ENCODE measurements at places on chromosomes 7 and 10. TPM values are rescaled to one million over a fixed set of nuclear protein-coding genes. Genes with fewer than 3 reads are reported as not detected.
A peak's percentile ranks its signal among the peaks of the same experiment; 100 is the strongest.

GRCh38 chr10:30763918-30764317 lies 134.4 kb upstream of the LYZL2 start:
- DNase-seq = peak; percentile 85

- no peak for DNase-seq
These were observed 27.7 kb downstream of the CUL1 start for GRCh38 chr7:148726385-148726784.

PLCE1 gene
- 2.5 TPM for total RNA-seq

NACAD gene
- total RNA-seq = 10.4 TPM

DNA sequence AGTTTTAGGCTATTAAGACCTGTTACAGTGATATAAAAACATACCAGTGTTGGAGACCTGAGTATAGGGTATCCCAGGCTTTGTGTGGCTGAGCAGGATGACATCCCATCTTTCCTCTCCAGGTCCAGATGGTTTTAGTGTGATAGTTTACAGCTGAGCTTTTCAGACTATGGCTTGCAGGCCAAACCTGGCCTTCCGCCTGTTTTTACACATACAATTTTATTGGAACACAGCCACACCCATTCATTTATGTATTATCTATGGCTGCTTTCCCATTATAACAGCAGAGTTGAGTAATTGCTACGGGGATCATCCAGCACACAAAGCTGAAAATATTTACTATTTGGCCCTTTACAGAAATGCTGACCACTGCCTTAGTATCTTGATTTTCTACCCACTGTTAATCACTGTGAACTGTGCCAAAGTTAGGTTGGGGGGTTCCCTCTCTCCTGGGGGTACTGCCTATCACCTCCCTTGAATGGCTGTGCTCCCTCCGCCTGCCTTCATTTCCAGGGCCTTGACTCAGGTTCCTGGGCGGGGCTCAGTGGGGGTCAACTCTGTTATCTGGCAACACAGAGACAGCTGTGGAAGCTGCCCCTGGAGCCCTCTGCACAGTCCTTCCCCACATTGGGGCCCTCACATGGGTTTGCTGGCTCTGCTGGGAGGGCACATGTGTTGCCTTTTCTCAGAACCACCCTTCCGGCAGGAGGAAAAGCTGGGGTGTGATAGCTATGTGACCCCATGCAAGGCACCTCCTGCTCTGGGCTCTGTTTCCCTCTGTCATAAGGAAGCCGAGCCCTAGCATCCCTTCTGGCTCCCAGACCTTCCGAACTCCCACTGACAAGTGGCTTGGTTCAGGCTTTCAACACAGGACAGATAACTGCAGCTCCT lies 40.3 kb upstream of the SH2D4B start:
- DNase-seq = peak; percentile 90

GRCh38 chr7:18941207-18941606 lies 176.2 kb downstream of the TWIST1 start:
- no peak for DNase-seq

GRID2IP gene
- not detected for total RNA-seq

TAC1 gene
- total RNA-seq = 0.19 TPM

- DNase-seq = peak; percentile 67
These were observed 430.8 kb downstream of the DNAJB6 start for GRCh38 chr7:157767506-157768197.

DNA sequence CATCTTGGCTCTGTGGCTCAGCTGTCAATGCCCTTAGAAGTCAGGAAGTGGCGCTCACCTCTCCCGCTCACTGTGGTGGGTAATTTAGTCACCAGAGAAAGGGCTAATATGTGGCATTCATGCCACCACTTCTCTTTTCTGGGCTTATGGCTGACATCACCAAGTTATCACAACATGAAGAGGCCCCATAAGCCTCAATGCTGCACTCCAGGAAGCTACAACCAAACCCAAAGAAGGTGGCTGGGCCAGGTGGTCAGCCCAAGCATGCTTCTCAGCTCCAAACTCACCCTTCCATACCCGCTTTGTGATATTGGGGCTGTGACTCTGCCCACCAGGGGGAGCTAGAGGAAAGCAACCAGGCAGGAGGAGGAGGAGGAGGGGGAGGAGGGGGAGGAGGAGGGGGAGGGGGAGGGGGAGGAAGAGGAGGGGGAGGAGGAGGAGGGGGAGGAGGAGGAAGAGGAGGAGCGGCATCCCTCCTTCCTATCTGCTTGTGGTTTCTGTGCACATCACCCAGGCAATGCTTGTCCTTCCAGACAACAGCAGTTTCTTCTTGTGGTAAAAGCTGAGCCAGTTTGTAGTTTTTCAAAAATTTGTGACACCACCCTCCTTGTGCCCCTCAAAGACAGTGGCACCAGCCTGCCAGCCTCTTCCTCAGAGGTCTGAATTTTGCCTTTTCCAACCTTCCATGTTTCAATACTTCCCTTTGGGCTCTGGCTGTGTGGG lies 42.1 kb downstream of the CYP26A1 start:
- DNase-seq = peak; percentile 88

- DNase-seq = no peak
These were observed 97.9 kb downstream of the ANKIB1 start for GRCh38 chr7:92343714-92344113.

PRLHR gene
- total RNA-seq = not detected

OR2A5 gene
- not detected for total RNA-seq

COL28A1 gene
- 1.0 TPM for total RNA-seq

- DNase-seq = no peak
These were observed 35.0 kb upstream of the ACSL5 start for GRCh38 chr10:112338957-112339356.

GBX1 gene
- not detected for total RNA-seq

DNA sequence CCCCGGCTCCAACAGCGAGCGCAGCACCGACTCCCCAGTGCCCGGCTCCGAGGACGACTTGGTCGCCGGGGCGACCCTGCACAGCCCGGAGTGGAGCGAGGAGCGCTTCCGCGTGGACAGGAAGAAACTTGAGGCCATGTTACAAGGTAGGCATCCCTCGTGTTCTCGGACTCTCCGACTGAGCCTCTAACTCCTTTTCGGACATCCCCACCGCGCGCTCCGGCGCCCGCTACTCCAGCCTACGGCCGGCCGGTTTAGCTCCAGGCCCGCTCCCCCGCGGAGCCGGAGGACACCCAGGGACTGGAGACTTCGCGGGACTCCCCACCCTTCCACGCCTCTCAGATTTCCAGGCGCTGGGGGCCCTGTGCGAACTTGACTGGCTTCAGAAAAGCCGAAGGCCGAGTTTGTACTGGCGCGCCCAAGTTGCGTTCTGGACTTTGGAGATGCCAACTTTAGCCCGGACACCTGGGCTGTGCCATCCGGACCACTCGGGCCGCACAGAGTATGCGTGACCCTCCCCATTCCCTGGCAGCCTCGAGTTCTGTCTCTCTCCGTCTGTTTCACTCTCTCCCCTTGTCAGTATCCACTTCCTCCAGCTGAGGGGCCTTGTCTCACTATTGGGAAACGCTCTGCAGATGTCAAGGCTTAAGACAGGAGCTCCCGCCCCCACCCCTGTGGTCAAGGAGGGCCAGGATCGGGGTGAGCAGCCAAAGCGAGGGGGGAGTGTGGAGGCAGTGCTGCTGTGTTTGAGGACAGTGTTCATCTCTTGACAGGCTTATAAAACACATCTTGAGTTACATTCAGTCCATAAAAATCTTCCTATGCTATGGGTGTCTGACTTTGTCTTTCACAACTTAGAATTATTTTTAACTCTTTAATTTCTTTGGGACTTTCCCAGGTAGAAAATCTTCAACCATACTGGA lies 777 bp downstream of the BICC1 start:
- peak; percentile 85 for DNase-seq

- DNase-seq = no peak
These were observed 10.7 kb downstream of the CALD1 start for GRCh38 chr7:134789967-134790685.

DNA sequence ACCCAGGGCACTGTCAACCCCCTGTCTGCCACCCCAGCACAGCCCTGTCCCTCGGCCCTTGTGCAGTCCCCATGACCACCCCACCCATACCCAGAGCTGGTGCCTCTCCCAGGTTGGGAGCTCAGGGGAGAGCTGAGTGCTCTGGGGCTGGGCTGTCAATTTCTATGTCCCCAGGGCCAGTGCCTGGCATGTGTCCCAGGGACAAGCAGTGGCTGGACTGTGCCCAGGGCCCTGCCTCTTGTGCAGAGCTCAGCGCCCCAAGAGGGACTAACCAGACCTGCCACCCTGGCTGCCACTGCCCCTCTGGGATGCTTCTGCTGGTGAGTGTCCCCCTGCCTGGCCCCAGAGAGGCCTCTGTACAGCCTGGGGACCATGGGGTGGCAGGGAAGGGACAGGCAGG lies 29.0 kb upstream of the ZNF862 start:
- DNase-seq = no peak

DNA sequence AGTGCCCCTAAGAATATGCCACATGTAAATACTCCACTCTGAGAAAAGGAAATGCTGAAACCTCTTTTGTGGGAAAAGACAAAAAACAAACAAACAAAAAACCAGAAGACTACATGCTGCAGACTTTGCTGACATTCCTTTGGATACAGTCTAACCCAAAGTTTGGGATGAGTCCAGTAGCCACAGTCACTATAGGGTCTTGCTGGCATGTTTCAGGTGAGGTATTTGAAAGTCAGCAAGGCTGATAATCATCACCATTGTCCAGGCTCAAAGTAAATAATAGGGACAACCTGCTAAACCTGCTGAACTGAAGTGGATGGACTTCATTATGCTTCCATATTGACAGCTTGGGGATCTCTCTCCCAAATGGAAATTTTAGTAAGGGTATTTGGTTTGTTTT lies 1087.0 kb upstream of the LRRTM3 start:
- no peak for DNase-seq

CALML5 gene
- total RNA-seq = not detected

RHOBTB1 gene
- total RNA-seq = 15.4 TPM

ZDHHC16 gene
- total RNA-seq = 24.8 TPM

- peak; percentile 76 for DNase-seq
These were observed 32.8 kb downstream of the DNAJB12 start for GRCh38 chr10:72322030-72322279.

ATP5MK gene
- total RNA-seq = 350 TPM

TBXAS1 gene
- 23.7 TPM for total RNA-seq

DNA sequence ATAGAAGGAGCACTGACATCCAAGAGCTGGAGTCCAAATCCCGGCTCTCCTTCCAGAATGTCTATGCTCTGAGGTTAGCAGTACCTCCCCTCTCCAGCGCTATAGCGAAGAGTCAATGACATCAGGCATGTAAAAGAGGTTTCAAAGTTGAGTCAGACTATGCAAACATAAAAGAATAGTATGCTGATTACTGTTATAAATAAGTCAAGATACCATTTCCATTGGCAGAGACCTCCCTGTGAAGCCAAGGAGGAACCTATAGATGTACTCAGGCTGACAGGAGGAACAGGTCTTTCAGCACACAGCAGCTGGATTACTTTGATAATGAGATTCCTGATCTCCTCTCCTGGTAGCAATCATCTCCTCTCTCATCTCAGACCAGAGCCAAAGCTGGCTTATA lies 103.9 kb upstream of the EFCAB10 start:
- DNase-seq = no peak

DNA sequence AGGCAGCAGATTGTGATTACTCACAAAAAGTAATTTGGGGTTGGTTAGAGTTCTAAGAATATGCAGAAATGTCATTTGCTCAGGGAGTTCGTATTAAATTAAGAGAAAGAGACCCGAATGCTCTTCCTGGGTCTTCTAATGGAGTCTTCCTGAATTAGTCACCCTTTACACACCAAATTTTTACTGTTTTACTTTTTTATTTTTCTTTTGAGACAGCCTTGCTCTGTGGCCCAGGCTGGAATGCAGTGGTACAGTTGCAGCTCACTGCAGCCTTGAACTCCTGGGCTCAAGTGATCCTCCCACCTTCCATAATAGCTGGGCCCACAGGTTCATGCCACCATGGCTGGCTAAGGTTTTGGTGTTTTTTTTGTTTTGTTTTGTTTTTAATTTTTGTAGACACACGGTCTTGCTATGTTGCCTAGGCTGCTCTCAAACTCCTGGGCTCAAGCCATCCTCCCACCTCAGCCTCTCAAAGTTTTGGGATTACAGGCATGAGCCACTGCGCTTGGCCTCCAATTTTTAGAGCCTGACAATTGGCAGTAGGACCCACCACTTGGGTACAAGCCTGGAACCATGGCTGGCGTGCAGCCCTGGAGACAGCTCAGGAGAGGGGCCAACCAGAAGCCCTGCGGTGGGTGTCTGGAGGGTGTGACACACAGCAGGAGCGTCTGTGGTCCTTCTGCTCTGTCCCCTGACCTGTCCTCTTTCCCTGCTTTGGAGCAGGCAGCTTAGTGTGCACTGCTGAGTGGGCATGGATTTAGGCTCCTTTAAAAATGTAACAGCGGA lies 16.4 kb upstream of the BHLHA15 start:
- DNase-seq = no peak

PNLIPRP3 gene
- not detected for total RNA-seq

VIPR2 gene
- total RNA-seq = 7.6 TPM

DNA sequence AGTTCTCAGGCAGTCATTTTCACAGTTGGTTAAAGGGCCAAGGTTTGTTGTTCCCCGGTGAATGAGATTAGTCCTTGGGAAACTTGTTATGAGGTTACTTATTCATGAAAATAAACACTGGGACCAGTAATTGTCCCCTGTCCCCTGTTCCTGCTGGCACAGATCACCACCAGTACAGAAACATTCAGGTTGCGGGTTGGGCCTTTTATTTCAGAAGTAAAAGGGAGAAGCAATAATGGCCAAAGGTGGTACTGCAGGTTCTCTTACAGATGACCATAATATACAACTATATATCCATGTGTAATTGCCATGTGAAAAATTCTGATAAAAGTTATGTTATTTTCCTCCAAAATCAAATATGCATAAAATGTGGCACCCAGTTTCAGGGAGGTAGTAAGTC lies 442.0 kb downstream of the SORCS1 start:
- no peak for DNase-seq

DNA sequence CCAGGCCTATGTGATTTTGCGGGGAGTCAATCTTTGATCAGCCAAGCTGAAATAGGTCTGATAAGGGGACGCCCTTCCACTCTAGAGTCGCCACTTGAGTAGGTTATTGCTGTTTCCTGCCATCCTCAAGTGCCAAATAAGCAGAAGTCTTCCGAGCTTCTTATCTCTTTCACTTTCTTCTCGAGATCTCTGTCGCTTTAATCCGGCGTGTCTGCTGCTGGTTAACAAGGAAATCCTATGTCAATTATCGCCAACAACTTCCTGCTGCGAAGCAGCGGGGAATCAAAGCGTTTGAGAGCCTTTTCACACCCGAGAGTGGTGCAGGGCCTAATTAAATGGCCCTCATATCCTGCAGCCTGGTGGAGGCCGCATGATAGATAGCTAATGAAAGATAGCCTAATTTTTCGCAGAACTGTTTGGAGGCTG lies 215.9 kb downstream of the RAB11FIP2 start:
- no peak for DNase-seq

MMRN2 gene
- total RNA-seq = 57.0 TPM
